Muscle of leg (tissue), 16 donors: ENCODE measurements at places on chromosomes 4 and X. TPM values are rescaled to one million over a fixed set of nuclear protein-coding genes. Genes with fewer than 3 reads are reported as not detected.

GRCh38 chr4:118284169-118284568 is 68.6 kb downstream of the PRSS12 start:
- H3K27me3 ChIP-seq: no peaks in the 10 kb centered on the region
- no peak overlapping the region for H3K27ac ChIP-seq
- no peak overlapping the region for H3K4me3 ChIP-seq
- H3K4me1 ChIP-seq: peaks cover 6% of the 10 kb centered on the region
- no peak for DNase-seq

DNA sequence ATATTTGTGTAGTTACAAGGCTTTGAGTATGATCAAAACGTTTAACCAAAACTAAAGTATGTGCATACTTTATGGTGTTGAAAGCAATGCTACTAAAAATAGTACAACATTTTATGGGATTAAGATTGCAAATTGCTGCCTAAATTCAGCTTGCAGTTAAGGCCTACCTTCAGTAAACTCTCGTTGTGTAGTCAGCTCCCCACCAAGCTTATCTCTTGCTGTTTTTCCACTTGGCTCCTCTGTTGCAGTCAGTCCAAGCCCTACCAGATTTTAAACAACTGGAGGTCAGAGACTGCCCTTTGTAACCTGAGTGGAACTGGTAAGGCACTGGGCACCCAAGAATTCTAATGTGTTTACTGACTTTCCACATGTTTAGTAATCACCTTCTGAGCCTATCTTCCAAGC is 25.7 kb downstream of the AFF1 start:
- peaks cover 4% of the 10 kb centered on the region for H3K4me1 ChIP-seq
- no peak for DNase-seq
- no peak overlapping the region for H3K4me3 ChIP-seq
- no peak overlapping the region for H3K27ac ChIP-seq
- H3K36me3 ChIP-seq: no peaks in the 10 kb centered on the region

DNA sequence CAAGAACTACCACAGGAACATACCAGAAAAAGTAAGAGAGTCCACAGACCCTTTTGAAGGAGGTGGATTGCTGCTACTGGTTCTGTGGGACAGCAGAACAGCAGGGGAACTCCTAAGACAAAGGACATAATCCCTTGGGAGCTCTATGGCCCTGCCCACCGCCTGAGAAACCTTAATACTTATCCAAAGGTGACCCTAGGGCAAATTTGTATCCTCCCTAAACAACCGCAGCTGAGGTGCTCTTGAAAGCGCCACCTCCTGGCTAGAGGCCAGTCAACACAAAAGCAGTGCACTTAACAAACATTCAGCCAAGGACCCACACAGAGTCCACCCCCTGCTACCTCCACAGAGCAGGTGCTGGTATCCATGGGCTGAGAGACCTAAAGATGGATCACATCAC is 136.8 kb downstream of the ADAM29 start:
- no peak overlapping the region for H3K27ac ChIP-seq
- H3K27me3 ChIP-seq: no peaks in the 10 kb centered on the region
- no peaks in the 10 kb centered on the region for H3K36me3 ChIP-seq
- no peak for DNase-seq

UCP1 gene
- polyA plus RNA-seq: 0.13 TPM
